ENCODE measurements at places on chromosomes 1 and 21.

GRCh38 chr21:44902268-44903049, 18.2 kb downstream of the ITGB2 start:
- no peak for DNase-seq

DNA sequence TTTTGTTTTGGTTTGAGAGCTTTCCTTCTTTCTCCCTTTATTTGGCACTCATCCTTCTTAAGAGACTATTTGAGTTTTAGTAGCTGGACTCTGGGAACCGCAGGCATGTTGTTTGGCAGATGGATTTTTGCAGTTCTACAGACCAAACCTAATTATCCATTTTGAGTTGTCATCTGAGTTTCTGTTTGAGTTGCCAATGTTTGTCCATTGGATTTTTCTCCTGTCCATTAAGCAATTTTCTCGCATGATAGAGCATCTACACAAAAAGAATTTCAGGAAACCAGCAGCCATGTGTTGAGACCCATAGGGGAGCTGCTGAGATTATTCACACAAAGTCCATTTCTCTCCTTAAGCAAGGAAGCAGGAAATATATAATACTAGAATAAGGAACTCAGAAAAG, 17.2 kb upstream of the CXADR start:
- no peak for DNase-seq

- no peak for DNase-seq
Observed at GRCh38 chr21:16863908-16864307, 648.9 kb upstream of the CXADR start.

DNA sequence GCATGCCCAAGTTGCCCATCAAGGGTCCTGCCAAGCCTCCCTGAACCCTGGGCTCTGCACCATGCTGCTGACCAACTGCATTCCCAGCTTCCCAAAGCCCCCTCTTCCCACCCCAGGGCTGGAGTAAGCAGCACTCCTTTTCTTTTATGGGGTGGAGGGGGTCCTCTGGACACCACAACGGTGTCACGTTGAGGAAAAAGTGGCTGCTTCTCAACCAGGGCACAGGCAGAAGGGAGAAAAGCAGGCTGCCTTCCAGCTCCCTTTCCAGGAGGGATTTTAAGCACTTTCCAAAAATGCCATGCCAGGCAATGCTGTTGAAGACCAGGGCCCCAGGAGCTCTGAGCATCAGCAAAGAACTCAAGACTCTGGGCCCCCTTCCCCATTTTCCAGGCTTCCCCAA, 691 bp downstream of the RIMS3 start:
- DNase-seq: no peak

GRCh38 chr1:229482511-229482910, 25.6 kb downstream of the NUP133 start:
- no peak for DNase-seq

GRCh38 chr21:42218836-42219605, at the start of gene ABCG1:
Gene ABCG1, plus strand, starts transcription at chr21:42219140. Its CDS starts 123 bp downstream, at chr21:42219263.
- DNase-seq: peak; percentile 60

GRCh38 chr1:99334991-99335390, 70.7 kb downstream of the PLPPR4 start:
- DNase-seq: no peak

DNA sequence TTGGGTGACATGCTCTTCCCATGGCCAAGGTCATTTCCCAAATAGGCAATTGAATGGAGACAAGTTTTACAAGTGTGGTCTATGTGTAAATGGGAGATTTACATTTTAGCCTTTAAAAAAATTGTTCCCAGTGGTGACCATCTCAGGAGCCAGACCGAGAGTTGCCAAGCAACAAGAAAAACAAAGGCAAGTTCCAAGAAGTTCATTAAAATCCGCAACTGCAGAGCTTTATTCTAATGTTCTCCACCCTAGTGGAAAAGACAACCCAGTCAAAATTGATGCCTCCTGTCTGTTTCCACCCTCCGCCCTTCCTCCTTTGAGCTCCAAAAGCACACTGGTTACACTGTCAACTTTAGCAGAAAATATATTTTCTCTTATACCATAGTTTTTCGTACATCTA, 33.2 kb upstream of the CD55 start:
- DNase-seq: no peak

- peak; percentile 11 for DNase-seq
Observed at GRCh38 chr1:30684881-30685795, 38.2 kb downstream of the MATN1 start.

GRCh38 chr1:118767971-118768370, 220.2 kb downstream of the TBX15 start:
- DNase-seq: no peak

GRCh38 chr1:157087030-157087429, 12.6 kb downstream of the ETV3L start:
- DNase-seq: no peak

GRCh38 chr21:34939673-34940331, 109.3 kb downstream of the RUNX1 start:
- no peak for DNase-seq

DNA sequence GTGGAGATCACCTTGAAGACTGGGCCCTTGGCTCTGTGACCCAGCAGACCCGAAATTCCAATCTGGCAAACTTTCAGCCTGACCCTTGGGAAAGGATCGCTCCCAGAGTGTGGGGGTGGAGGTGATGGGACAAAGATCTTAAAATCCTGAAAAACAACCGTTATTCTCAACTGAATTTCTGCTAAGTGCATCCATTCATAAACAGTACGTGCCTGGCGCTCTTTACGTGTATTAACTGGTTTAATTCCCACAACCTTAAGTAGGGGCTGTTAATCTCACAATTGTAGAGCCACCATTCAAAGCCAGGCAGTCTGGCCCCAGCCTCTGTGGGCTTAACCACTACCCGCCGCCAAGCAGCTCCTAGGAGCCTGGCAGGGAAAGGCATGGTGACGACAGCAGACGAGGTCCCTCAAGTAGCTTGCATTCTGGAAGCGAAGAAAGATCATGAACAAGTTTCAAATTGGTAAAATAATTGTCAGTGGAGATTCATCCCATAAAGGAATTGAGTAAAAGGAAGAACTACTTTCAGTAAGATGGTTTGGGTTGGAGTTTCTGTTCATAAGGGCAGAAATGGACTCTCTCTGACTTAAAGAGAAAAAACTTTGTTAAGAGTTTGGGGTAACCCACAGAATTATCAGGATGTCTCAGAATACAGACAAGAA, 11.4 kb upstream of the RGS16 start:
- peak; percentile 29 for DNase-seq

GRCh38 chr21:42226626-42227025, 7.7 kb downstream of the ABCG1 start:
- no peak for DNase-seq

All from CD4-positive, alpha-beta T cell treated with Interferon gamma for 1 hour (primary cell).